ENCODE measurements at places on chromosomes 7 and 10.

DNA sequence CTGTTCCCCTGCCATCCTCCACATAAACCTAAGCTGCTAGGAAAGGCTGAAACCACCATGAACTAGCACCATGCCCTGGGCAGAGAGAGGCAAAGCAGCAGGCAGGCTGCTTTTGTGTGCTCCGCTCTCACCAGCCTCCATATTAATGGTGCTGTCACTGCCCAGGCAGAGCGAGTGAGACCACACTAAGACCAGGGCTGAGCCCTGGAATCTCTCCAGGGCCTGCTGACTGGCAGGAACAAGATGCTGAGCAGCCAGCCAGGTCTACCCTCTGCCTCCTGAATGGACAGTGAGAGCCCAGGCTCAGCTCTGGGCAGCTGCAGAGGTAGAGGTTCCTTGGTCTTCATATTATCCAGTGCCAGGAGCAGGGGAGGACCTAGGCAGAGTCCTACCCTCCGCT is 1.6 kb upstream of the CRHR2 start:
- DNase-seq, result no peak

- DNase-seq, result no peak
These were observed 48.5 kb downstream of the LRRC18 start for GRCh38 chr10:48890888-48891850.

DNA sequence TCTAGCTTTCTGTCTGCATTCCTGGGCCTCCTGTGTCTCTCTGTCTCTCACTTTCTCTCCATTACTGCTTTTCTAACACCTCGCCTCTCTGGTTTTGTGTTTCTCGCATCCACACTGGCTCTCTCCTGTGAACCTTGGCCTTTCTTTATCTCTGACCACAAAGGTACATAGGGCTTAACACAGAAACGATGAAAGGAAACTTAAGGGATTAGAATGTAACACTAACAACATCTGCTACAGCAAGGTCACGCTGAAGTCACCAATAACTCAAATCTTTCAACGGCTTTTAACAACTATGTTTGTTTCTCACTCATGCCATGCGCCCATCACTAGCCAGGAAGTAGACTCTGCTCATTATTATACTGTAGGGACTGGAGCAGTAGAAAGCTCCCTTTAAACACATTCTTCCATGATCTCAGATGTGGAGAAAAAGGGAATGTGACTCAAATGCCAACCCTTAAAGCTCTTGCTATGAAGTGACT is 9.3 kb upstream of the OR6V1 start:
- no peak for DNase-seq

DNA sequence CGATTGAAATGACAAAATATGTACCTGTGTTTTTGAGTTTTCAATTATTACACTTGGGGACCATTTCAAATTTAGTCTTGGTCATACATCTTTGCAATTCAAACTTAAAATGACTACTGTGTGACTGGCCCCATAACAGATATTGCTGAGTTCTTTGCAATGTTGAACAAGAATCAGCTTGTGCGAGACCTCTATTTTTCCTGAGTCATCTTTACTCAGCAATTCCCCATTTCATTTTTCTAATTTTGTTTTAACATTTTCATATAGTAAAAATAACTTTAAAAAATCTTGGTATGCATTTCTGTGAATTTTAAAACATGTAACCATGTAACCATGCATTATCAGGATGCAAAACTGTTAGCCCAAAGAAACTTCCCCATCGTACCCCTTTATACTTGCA is 678.1 kb downstream of the ANKRD7 start:
- DNase-seq, result no peak

GRCh38 chr7:87473986-87474385 is 1.5 kb downstream of the ABCB4 start:
- no peak for DNase-seq

- DNase-seq, result peak; percentile 15
These were observed 223.2 kb downstream of the SH2D4B start for GRCh38 chr10:80760914-80761371.

GRCh38 chr7:103297837-103298179 is 573 bp downstream of the PMPCB start:
- no peak for DNase-seq

DNA sequence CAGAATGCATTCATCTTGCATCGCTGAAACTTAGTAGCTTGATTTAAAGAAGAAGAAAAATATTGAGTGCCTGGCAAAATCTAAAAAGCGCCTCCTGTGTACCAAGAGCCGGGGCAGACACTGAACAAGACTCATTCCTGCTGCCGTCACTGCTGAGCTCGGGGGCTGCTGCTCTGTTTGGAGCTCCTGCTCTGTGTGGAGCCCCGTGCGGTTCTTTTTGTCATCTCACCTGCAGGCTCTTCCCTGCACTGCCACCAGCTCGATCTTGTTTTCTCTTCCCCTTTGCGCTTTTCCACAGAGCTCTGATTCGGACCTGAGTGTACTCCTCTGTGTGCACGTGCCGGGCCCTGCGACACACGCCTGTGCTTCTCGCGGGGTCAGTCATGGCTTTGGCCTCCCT is 462.1 kb upstream of the DPP6 start:
- no peak for DNase-seq

GRCh38 chr7:157589680-157590079 is 252.9 kb downstream of the DNAJB6 start:
- DNase-seq, result no peak

DNA sequence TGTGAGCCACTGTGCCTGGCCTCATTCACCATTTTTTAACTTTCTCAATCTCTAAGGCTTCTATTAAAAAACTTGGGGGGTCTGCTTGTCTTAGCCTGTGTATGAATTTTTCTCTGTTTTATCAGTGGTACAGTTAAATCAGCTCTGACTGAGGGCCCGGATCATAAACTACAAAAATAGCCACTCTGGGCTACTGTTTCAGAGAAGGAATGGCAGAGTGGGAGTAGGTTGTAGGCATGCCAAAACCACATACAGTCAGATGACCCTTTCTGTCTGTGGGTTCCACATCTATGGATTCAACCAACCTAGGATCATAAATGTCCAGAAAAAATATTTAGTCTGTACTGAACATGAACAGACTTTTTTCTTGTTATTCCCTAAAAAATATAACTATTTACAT is 21.3 kb downstream of the TBC1D12 start:
- DNase-seq, result no peak

- DNase-seq, result no peak
These were observed 88.9 kb downstream of the WDFY4 start for GRCh38 chr10:48773580-48773979.

DNA sequence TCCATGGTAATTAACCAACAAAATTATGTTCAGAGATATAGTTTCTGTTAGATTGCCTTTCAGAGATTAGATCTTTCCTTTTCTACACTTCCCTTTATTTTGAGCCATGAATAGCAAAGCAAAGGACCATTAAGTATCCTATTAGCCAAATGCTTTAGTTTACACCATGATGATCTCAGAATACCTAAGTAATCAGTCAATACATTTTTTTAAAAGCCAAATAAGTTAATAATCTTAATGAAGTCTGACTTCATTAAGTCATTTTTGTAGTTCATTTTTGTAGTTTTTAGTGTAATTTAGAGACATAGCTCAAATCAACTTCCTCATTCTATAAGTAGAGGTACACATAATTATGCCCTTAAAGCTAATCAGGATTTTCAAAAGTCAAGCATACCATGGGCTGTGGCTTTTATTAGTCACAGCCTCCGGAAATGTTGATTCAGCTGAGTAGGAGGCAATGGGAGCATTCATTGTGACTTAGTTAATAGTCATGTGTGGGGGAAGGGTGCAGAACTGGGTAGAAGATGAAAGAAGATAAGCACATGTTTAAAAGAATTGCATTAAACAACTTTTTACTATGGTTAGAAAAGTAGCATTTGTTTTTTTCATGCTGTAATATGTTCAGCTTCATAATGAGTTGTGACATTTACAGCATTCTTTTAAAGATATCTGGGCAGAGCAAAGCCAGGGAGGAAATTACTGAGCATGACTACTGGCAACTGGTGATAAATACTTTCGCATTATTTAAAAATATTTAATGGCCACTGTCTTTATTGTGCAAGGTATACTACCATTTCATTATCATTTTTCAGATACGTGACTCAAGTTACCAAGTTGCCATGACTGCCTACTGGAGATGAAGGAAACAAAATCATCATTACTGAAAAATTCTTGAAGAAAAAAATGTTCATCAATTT is 57.3 kb upstream of the CCDC71L start:
- DNase-seq, result peak; percentile 40

DNA sequence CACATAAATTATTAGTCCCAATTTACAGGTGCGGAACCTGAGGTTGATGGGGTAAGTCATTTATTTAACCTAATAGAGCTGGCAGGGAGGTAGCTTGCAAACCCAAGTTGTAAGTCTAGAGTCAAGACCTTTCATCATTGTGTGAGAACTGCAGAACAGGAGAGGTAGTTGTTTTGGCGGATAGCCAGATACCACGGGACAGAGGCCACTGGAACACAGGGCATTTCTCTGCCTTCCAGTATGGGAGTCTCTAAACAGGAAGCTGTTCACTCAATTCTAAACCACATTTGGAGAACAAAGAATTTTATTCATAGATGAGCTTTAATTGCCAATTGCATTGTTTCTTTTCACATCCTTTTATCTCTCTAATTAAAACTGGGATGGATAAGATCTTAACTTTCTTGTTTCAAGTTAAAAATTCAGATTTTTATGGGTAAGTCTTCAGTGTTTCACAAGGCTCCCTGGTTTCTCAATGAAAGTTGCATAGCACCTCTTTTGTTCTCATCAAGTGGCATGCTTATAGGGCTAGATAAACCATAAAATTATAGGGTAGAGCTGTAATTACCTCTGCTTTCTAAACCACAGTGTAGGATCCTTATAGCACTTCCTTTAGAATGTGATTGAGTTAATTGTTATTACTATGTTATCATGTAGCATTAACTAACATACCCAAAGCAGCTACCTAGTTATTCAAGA is 489.0 kb downstream of the GATA3 start:
- no peak for DNase-seq

GRCh38 chr7:74222851-74223710 is 13.3 kb downstream of the LAT2 start:
- DNase-seq, result no peak

DNA sequence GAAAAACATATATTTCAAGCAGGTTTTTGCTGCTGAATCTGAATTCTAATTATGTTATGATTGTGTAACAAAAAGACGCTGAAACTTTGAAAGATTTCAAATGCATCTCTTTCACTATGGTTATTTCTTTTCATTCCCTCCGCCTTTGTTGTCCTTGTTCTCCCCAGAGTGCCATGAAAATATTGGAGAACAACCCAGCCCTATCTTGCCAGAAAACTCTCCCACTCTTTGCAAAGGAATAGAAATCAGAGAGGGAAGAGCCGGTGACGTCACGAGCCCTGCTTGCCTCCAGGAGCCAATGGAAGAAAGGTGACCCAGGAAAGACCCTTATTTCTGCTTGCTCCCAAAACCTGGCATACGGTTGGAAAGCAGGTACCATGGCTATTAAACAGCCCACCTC is 3.4 kb downstream of the GFRA1 start:
- no peak for DNase-seq

GRCh38 chr10:27359792-27360355 is 119.3 kb upstream of the ACBD5 start:
- no peak for DNase-seq

DNA sequence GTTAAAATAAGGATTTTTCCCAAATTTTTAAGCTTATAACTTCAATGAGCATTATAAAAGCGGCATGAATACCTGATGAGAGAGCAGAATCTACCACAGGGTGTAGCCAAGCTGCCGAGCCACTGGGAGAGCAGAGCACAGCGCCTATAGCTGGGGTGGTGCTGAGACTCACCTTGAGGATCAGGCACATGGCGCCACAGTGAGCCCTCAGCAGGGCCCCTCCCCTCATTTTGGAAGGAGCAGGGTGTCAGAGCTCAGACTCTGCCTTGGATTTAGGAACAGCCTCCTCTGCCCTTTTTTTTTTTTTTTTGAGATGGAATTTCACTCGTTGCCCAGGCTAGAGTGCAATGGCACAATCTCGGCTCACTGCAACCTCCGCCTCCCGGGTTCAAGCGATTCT is 118.6 kb downstream of the SRPK2 start:
- DNase-seq, result no peak

DNA sequence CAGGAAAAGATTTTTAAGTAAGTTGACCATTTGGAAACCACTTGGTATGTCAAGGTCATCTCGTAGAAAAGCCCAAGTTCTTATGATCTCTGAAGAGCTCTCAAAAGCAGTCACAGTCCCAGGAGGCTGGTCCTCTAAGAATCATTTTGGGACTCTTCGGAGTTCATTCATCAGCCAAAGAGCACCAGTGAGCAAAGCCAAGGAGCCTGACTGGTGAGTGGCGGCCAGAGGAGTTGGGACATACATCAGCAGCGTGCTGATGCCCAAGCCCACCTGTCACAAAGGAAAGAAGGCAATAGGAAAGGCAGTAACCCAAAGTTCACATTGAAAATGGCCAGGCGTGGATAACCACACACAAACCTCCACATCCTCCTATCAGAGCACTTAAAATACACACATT is 17.5 kb downstream of the COX15 start:
- DNase-seq, result no peak

GRCh38 chr7:8113184-8113583 is 144.6 kb downstream of the GLCCI1 start:
- no peak for DNase-seq

- DNase-seq, result peak; percentile 42
These were observed 2.5 kb downstream of the HMX2 start for GRCh38 chr10:123150271-123150985.

DNA sequence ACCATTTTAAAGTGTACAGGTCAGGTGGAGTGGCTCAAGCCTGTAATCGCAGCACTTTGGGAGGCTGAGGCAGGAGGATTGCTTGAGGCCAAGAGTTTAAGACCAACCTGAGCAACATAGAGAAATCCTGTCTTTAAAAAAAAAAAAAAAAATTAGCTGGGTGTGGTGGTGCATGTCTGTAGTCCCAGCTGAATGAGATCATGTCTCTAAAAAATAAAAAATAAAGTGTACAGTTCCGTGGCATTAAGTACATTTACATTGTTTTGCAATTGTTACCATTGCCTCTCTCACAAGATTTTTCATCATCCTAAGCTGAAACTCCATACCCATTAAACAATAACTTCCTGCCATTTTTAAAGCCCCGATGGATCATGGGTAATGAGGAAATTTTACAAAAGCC is 20.6 kb downstream of the PLCE1 start:
- DNase-seq, result no peak

DNA sequence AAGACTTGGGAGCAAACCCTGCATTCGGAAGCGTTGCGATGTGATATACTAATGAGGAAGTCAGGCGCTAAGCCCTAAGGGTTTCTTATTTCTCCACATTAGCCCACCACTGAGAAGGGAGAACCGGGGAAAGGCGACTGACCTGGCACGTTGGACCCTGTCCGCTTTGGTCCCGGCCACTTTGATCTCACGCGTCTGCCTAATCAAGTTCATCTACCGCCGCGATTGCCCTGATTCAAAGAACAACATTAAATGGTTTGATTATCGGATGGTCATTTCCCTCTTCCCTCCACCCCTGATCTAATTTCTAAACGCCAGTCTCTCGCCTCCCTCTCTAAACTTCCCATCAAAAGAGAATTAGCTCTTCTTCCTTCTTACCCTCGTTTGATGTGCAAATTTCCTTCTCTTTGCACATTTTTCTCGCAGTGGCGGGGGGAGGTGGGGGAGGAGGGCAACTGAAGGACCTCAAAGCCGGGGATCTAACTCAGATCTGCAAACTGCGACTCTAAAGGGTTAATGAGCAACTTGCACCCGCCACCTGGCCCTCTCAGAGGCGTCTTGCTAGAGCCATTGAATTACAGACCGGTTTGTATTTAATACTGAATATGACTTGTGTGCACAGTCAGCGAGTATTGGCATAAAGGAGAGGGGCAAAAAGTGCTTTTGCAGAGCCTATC is 687 bp upstream of the DKK1 start:
- DNase-seq, result no peak

GRCh38 chr10:117830205-117830604 is 216.5 kb downstream of the RAB11FIP2 start:
- no peak for DNase-seq
